ENCODE measurements at places on chromosomes 2 and 18.

GRCh38 chr2:134436706-134437105 lies 182.8 kb downstream of the MGAT5 start:
- no peak for DNase-seq

- DNase-seq, result no peak
Measured at GRCh38 chr2:62467475-62468321, 38.3 kb downstream of the TMEM17 start.

DNA sequence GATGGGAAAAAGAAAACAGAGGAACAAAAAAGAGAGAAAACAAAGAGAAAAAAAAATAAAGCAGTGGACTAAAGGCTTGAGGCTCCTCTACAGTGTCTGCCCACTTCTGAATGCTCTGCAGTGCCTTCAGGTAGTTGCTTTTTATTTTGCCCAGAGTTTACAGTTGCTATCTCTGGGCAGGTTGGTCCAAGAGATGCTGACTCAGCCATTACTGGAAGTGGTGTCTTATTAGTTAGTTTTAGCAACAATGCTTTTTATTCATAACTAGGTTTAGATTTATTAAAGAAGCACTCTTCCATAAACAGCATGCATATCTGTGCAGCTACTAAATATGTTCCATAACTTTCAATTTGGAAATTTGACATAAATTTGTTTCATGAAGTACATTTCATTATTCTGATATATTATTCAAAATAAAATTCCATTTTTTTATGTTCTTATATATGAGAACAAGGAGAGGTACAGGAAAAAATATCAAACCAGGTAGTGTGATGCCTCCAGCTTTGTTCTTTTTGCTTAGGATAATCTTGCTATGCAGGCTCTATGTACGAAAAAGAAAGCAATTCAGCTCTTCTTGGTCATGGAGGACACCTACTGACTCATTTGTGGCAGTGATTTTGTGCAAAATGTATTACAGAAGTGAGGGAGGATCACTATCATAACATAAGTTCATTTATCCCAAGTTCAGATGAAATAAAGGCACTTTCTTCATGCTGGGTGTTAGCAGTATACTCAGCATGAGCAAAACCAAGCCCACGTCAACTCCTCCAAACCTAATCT lies 69.5 kb downstream of the RPIA start:
- no peak for DNase-seq

DNA sequence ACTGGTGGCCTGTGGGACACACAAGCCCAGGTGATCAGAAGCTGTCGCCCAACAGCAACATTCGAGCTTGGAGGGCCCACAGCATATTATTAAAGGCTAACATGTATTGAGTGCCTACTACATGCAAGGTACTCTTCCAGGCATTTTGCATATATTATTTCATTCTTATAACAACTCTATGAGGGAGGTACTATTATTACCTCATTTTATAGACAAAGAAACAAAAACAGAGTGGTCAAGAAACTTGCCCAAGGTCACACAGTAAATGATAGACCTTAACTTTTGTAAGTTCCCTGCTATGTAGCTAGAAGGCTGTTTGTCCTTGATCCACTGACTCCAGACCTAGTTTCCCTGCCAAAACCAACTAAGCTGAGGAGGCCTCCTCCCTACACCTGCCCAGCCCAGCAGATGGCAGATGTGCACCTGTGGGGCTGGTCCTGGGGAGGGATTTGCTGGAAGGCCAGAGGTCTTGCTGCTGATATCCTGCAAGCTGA lies 35.7 kb downstream of the KANSL3 start:
- no peak for DNase-seq

GRCh38 chr2:10490806-10491291 lies 42.7 kb upstream of the ODC1 start:
- peak; percentile 64 for DNase-seq

All from suprapubic skin (tissue), 4 donors.